Retinal pigment epithelial cell (primary cell): ENCODE measurements at places on chromosomes 2 and 18.
A peak's percentile ranks its signal among the peaks of the same experiment; 100 is the strongest.

DNA sequence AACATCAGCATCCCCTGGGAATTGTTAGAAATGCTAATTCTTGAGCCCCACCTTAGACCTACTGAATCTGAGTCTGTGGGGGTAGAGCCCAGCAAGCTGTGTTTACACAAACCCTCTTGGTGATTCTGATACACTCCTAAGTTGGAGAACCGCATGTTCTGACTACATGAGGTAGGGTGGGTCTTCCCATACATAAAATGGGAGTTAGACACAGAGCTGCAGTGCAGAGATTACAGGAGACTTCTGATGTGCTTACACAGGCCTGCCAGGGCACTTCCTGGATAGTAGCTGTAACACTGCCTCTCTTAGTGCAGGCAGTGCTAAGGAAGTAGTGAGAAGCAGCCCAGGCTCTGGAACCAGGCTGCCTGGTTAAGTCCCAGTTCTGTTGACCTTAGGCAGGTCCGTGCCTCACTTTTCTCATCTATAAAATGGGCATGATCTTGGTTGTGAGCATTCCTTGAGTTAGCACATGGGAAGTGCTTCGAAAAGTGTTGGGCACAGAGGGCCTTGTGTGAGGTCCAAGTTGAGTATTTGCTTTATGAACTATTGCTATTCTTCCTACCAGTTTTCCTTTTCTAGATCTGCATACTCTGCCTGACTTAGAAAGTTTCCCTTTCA is 67.3 kb downstream of the GLI2 start:
- no peak for DNase-seq

DNA sequence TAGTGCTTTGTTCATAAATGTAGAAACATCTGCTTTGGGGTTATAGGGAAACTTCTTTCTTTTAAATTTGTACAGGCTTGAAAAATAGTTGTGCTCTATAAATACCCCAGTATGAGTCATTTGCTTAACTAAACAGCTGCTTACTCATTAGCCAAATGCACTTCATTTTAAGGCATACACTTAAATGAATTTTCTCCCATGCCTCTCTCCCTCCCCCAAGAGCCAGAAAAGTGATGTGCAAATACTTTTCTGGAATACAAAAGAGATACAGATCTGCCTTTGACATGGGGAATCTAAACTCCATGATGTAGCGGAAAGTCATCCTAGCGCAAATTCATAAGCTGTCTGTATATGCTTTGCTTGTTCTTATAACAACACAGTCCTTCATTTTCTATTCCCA is 469.4 kb downstream of the DLGAP1 start:
- no peak for DNase-seq

- DNase-seq, result no peak
These were observed 1740.2 kb upstream of the CELF4 start for GRCh38 chr18:39305766-39306165.

DNA sequence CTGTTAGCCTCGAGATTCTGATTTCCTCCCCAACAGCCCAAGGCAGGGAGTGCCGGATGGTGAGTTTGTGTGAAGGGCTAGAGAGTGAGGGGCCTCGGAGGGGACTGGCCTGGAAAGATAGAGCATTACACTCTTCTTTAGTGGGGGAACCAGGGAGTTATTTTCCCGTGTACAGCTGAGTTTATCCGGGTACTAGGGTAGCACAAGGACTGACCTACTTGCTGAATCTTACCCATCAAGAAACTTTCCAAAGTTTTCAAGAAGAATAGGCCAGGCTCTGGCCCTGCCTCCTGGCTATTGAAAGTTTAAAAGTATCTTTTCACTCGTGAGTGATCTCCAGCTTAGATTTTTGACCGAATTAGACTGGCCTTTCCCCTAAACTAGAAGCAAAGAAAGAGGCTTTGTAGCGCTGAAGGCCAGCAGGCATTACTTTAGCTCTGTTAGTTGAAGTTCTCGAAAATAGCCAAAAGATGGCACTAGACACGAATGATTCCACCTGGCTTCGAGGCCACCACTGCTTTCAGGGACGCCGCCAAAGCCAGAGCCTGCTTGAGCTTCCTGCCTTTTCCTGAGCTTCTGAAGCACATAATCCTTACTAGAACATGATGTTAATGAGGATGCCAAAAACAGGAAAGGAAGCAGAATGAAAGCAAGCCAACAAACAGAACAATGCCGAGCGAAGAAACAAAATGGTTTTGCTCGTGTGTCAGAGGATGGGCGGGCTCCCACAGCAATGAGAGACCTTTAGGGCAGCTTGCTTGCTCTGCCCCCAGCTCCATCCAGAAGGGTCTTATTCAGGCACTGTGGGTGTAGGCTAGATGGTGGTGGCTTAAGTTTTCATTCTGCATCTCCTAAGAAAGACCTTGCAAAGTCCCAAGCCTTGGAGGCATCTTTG is 55.8 kb downstream of the TSN start:
- peak; percentile 37 for DNase-seq

DNA sequence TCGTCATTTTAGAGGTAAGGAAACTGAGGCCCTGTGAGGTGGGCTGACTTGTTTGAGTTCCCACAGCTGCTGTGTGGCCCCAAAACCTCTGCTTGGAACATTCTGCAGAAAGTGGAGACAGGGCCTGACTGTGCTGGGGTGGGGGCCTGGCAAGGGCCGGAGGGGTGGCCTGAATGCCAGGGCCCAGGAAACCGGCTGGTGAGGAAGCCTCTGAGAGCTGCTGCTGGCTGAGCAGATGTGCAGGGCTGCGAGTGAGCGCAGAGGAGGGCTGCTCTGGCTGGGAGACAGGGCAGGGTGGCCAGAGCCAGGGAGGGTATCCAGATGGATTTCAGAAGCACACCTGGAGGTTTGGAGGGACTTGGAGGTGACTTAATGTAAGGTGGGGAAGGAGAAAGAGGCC is 29.9 kb upstream of the INHBB start:
- DNase-seq, result no peak

GRCh38 chr18:37306432-37306831 is 259.2 kb downstream of the CELF4 start:
- no peak for DNase-seq

- DNase-seq, result no peak
These were observed 28.8 kb downstream of the CNRIP1 start for GRCh38 chr2:68290901-68291300.

- peak; percentile 52 for DNase-seq
These were observed 53.7 kb upstream of the LRRC30 start for GRCh38 chr18:7177116-7177744.

DNA sequence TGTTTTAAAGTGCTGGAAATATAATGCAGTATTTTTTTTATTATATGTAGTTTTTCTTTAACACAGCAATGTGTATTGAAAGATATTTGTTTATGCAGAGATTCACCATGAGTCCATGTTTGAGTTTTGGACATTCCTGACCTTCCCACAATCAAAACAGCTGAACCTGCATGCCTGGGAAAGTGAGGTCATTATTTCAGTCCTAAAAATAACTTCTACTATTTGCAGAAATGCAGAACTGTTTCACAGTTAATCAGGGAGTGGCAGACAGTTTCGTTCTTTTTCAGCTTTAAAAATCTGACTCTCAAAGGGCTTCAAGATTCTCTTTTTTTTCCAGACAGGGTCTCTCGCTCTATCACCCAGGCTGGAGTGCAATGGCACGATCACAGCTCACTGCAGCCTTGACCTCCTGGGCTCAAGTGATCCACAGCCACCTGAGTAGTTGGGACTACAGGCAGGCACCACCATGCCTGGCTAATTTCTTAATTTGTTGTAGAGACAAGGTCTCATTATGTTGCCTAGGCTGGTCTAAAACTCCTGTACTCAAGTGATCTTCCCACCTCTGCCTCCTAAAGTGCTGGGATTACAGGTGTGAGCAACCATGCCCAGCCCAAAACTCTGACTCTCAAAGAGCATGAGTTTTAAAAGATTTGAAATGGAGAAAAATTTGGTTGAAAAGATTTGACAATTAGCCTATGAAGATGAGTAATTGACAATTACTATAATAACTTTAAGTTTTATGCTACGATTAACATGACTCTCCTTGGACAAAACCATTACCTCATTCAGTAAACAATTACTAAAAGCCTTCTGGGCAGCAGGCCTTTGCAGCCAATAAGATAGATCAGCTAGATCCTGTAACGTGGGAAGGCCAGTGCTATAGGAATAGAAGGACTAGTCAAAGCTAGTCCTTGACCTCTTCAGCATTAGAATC is 5.0 kb upstream of the MYL12B start:
- no peak for DNase-seq

- DNase-seq, result no peak
These were observed 3.0 kb downstream of the DHRS9 start for GRCh38 chr2:169072163-169072925.

- DNase-seq, result no peak
These were observed 22.2 kb downstream of the SNORC start for GRCh38 chr2:232892221-232892620.

DNA sequence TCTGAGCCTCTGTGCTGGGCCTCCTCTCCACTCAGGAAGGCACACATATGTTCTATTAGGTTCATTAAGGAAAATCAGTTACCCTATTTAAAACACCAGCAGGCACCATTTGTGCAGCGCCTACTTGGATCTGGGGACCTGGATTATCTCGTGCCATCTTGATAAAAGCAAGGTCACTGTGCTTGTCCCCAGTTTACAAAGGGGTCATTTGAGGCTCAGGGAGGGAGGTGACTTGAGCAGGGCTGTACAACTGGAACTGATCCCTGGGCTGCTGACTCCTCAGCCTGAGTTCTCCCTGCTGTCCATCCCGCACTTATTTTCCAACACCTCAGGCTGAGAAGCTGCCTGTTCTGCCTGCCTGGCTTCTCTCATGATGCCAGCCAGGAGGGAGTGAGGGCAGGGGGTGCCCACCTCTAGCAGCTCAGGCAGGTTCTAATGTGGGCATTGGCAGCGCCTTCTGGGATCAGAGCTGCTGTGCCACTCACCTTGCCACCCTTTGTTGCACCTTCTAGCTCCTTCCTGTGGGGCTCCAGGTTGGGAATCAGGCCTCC is 120.3 kb downstream of the GLI2 start:
- DNase-seq, result no peak

DNA sequence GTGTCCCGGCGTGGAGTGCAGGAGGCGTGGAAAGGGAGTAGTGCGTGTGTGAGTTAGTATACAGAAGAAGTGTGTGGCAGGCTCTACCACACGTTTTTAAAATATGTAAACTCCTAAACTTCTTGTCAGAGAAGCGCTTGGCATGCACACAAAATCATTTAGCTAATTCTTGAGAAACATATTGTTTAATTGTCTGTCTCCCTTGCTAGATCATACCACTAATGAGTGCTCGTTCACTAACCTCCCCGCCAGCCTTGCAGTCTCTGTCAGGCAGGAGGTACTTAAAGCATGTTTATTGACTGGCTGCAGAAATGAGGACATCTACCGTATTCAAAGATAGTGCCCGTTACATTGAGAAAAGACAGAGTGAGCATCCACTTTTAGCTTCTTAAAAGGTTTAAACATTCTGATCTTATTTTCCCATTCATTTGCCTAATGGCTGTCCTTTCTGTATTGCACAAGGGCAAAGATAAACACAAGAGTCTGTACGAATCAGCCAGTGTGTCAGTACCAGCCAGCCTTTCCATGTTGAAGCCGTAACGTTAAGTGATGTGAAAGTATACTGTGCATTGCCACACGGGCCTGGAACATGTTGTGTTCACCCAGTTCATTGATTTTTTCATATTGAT is 41.4 kb downstream of the TRAPPC12 start:
- no peak for DNase-seq

GRCh38 chr18:79935925-79936324 is 15.5 kb downstream of the SLC66A2 start:
- DNase-seq, result no peak

DNA sequence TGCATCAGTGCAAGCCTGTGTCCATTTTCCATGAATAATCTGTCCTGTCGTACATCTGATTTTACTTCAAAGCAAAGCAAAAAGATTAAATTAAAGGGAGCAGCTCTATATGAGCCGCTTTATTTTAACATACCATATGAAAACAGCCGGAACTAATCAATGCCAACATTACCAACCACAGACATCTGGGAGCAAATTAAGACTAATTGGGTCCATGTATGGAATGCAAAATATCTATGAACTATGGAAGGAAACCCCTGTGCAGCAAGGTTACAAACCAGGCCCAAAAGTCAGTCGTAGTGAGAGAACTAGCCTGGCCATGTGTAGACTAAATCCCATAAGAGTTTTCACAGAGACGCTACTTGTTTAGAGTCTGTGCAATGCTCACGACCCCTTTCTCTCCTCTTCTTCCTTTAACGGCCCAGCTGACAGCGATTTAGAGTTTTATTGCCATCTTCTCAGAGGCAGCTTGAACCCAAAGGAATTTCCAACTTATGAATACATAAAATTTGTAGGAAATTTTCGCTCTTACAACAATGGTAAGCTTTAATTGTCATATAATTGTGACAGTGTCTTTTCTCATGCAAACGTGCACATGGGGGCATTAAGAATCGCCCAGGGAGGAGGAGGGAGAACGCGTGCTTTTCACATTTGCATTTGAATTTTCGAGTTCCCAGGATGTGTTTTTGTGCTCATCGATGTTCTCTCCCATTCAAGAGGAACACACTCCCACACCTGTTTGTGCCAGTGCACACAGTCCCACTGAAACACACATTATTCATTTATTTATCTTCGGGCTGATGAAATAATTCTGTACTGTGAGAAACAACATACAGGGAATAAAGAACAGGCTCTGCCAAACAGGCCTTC is 52.9 kb upstream of the RPL31 start:
- DNase-seq, result peak; percentile 52

DNA sequence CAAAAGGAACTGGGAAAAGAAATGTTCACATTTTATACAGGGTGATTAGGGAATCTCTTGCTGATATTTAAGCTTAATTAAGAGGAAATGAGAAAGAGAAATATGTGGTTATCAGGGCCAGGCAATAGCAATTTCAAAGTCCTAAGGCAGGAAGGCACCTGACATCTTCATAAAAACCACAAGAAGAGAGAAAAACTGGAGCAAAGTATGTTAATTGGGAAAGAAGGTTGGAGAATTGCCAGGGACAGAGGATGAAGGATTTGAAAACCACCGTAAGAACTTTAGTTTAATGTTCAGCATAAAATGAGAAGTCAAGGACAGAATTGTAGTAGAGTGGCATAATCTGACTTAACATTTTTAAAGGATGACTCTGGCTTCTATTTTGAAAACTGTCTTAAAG is 691.8 kb upstream of the NRXN1 start:
- DNase-seq, result peak; percentile 75

DNA sequence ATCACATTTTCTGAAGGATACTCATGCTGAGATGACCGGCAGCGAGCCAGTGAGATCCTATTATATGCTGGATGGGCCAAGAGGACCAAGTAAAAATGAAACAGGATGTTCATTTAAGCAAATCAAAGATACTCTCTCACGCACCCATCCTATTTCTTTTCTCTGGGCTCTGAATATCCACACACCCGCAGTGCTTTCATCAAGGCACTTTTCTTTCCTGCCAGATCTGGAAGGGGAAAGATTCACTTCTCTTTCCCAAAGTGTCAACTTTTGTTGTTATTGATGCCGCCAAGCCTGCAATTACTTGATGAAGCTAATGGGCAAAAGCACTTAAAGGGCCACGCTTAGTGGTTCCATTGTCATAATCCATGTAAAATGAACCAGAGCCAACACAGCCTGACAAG is 191.9 kb upstream of the CHAC2 start:
- peak; percentile 7 for DNase-seq

DNA sequence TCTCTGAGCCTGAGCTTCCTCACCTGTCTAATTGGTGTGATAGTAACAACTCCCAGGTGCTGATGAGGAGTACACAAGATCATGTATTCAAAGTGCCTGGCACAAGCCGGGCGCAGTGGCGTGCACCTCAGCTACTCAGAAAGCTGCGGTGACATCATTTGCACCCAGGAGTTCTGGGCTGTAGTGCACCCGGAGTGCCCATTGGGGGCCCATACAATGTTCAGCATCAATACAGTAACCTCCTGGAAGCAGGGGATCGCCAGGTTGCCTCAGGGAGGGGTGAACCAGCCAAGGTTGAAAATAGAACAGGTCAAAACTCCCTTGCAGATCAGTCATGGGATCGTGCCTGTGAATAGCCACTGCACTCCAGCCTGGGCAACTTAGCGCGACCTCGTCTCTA is 11.2 kb upstream of the C1QL2 start:
- no peak for DNase-seq
